Smooth muscle cell of trachea (primary cell): ENCODE measurements at places on chromosomes 4 and X. TPM values are rescaled to one million over a fixed set of nuclear protein-coding genes. Genes with fewer than 3 reads are reported as not detected.

Gene PDE5A
- total RNA-seq: 276 and 402 TPM in 2 replicates

Gene NUP62CL
- total RNA-seq: 0.17 and 0.29 TPM in 2 replicates

Gene CUL4B
- total RNA-seq: 36.7 and 50.8 TPM in 2 replicates

Gene UGDH
- 159 and 323 TPM in 2 replicates for total RNA-seq

Gene C4orf36
- total RNA-seq: 2.3 and 3.1 TPM in 2 replicates

Gene MAGEA11
- under 0.01 TPM in 1 of 2 replicates, not detected in the other for total RNA-seq

Gene CXorf49
- total RNA-seq: not detected in 2 replicates

Gene PPP3CA
- 57.6 and 67.2 TPM in 2 replicates for total RNA-seq

Gene DGAT2L6
- total RNA-seq: not detected in 2 replicates
